ENCODE measurements at places on chromosomes 13 and 19.

DNA sequence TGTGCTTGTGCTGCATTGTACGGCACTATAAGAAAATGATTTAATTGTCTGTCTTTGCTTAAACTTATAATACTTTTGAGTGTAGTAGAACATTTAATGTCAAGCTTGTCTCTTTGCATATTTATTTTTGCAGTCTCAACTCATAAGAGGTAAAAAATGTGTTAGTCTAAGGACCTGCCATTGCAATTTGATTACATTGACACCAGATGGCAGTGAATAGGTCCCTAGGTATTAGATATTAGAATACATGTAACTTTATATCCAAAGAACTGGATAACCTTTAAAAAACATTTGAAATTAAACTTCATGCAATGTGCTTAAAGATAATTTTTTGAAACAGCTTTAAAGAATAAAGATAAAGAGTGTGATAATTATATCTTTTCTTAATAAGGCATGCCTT is 1421.3 kb downstream of the OLFM4 start:
- DNase-seq = no peak

GRCh38 chr13:93007928-93008327 is 218.7 kb upstream of the GPC6 start:
- DNase-seq = no peak

GRCh38 chr19:7658219-7658686 is 10.6 kb upstream of the RETN start:
- peak; percentile 59 for DNase-seq

DNA sequence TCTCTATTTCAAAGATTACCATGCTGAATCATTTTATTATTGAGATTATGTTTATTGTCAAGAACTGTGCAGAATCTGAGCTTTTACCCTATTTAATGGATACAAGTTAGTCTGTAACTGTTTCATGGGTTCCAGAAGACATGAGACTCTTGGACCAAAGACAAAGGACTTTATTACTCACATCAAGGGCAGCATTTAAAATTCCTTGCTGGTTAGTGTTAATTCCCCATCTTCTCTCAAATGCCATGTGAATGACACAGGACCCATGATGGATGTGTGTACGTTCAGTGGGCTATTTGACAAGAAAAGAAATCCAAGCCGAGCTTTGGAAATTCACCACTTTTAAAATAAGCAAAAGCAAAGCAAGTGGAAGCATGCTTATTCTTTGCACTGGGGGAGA is 139.9 kb downstream of the PCDH20 start:
- DNase-seq = no peak

DNA sequence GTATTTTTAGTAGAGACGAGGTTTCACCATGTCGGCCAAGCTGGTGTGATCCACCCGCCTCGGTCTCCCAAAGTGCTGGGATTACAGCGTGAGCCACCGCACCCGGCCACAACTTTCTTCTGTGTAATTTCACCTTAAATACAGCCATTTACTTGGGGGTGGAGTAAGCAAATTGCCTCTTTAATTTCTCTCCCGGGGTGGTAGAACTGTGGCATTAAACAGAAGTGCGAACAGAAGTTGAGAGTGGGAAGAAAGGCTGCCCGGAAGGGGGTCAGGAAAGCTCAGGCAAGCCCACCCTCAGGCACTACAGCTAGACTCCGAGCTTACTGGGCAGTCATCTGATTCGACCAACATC is 475 bp upstream of the DNAJC15 start:
- no peak for DNase-seq

- DNase-seq = no peak
Observed at GRCh38 chr19:49986354-49986753, 25.4 kb upstream of the SIGLEC11 start.

GRCh38 chr19:3798137-3798536 is 12.0 kb upstream of the MATK start:
- peak; percentile 42 for DNase-seq

GRCh38 chr13:68745502-68745901 is 1362.1 kb upstream of the ATXN8OS start:
- no peak for DNase-seq

GRCh38 chr13:23440821-23441618 is 7.5 kb upstream of the SACS start:
- DNase-seq = peak; percentile 60

DNA sequence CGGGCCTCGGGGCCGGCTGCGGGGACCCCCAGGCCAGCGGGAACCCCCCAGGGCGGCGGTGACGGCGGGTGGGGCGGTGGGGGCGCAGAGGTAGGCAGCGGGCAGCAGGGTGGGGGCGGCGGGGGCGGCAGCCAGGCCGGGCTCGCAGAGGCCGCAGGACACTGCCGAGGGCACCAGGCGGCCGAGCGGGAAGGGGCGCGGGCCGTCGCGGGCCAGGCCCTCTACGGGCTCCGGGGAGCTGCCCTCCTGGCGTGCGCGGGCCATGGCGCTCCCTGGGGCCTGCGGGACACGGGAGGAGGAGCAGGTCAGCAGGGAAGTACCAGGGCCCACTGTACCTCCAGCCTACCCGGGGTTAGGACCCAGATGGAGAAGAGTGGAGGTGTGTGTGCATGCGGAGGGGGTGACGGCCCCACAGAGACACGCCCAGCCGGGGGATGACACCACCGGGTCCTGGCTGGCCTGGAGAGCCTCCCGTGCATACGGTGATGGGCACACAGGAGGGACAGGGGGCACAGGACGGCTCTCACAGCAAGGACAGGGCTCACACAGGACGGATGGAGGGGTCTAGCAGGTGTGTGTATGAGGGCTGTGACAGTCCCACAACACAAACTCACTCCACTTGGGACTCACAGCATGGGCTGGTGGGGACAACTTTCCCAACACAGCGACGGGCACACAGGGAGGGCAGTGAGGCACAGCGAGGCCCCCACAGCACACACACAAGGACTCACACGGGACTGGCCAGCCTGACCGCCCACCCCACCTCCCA is 2.6 kb downstream of the BBC3 start:
- peak; percentile 47 for DNase-seq

DNA sequence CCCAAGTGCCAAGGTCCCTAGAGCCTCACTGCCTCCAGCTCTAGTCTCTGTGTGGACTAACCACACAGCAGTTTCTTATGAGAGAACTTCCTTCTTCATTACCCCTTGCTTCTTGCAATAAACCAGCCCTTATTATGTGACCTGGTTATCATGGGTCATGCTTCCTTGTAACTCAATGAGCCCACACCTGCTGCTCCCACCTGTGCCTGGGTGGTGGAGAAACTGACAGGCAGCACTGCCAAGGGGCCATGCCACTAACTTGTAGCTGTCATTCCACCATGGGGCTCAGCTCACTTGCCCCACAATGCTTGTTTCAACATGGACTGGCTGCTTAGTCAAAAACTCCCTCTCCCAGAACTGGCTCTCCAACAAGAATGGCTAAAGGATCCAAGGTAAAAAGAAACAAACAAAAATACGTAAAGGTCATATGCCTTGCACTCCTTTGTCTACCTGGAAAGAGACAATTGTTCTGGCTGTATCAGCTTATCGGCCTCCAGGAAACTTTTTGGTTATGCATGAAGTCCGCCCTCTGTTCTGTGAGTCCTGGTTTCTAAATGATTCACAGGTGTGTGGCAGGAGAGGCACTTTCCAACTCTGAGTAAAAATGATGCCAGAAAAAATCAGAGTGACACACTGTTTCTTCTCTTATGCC is 446.4 kb downstream of the COG6 start:
- DNase-seq = no peak

- no peak for DNase-seq
Observed at GRCh38 chr13:108812661-108813060, 183.2 kb downstream of the MYO16 start.

GRCh38 chr19:18364826-18365528 is 21.0 kb upstream of the GDF15 start:
- peak; percentile 87 for DNase-seq

GRCh38 chr19:33000910-33001309 is 28.9 kb downstream of the FAAP24 start:
- DNase-seq = no peak

DNA sequence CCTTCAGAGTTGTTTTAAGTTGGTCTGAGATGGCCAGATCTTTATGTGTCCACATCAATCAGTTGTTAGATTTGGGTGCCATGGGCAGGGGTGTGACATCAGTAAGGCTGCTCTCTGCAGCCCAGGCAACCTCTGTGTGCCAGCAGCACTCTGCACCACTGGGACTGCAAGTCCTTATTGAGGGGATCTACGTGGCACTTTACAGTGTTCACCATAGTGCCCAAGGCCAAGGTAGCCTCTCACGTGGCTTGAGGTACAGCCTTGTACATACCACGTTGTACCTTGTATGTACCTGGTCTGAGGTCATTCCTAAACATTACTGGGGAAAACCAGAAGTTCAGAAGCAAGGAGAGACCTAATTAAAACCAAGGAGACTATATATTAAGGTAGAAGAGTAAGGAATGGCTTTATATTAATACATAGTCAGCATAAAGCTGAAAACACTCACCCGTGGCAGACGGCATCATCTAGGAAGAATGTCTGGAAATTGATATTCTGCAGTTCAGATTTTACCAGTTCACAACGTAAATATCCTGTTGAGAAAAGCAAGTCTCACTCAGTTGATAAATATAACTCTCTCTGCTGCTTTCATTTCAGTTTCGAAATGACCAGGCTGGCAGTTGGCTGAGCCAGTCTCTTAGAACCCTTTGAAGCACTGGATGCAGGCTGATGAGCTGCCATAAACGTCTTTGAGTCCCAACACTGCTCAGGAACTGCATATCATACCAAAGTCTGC is 128.8 kb downstream of the ZDHHC20 start:
- DNase-seq = no peak

GRCh38 chr13:27933580-27934328 is 14.0 kb downstream of the PDX1 start:
- no peak for DNase-seq

DNA sequence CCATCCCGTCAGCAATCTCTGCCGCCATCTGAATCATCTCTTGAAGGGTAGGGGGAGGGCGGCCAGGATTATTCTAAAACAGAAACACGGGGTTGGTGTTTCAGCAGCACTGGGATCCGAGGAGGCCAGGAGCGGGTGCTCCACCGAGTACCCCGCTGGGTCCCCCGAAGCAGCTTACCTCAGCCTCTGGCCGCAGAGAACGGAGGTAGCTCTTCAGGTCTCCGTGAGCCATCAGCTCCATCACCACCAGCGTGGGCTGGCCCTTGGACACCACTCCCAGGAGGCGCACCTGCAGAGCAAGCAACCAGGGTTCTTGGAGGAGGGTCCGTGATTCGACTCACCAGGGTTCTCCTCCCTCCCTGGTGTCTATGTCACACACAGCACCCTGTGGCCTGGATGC is 53.2 kb downstream of the ZNF557 start:
- no peak for DNase-seq

GRCh38 chr19:7746903-7747884 is at the start of gene CD209:
TSS of gene CD209 (minus strand) at chr19:7747534. CDS start at chr19:7747511, 23 bp downstream.
- DNase-seq = peak; percentile 87

DNA sequence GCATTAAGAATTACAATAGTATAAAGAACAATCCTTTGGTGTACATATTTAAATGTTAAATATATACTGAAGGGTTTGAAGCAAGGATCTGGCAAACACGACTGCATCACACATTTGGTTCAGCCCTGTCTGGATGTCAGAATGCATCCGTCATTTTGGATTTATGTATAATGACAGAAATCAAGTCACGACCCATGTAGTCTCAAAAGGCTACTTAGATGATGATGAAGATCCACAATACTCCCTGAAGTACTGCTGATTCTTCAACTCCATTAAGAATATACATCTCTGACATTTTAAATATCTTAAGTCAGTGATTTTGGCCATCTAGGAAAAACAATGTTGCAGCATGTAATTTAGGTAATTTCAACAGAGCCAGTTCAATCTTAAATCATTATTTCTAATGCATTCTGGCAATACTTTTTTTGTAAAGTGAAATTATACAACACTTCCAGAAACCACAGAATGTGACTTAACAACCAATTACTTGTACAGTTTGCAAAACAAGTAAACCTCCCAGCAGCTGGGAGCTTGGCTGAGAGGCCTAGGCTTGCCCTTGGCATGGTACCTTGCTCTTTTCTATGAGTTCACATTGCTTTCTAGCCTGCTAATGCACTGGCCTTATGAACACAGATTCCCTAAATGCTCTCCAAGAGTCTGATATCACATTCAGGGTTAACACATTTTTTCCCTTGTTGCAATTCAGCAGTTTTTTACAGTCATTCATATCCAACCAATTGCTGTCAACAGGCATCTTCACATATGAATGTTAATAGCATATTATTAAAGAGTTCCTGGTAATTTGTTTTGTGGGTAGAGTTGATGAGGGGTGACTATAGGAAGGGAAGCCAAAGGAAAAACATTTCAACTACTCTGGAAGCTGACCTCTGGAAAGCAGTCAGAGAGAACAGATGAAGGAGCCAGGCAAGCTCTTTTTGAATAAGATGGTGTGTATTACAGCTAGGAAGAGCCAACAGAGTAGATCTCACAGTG is 175.2 kb downstream of the ENOX1 start:
- no peak for DNase-seq

DNA sequence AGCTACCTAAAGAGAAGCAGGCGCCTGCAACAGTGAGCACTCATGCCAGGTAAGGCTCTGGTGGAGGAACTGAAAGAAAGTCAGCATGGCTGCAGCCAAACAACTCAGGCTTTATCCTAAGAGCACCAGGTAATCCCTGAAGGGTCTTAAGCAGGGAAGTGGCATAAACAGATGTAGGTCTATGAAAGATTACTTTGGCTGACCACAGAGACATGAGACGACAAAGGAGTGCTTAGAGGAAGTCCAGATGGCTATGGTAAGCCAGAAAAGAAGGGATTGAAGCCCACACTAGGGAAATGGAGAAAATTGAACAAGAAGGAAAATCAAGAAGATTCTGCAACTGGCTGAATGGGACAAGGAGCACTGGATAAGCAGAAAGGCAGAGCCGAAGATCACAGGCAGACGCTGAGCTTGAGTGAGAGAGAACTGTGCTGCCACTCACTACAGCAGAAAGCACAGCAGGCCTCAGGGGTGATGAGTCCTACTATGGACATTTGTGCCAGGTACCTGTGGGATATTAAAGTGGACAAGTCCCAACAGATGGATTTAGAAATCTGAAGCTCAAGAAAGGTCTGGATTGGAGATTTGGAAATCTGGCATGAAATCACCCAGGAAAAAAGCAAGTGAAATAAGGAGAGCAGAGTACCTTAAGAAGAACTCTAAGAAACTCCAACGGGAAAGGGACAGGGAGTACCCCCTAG is 4.2 kb downstream of the RCBTB1 start:
- DNase-seq = no peak

GRCh38 chr13:80428349-80429096 is 87.6 kb upstream of the SPRY2 start:
- DNase-seq = peak; percentile 53

- DNase-seq = no peak
Observed at GRCh38 chr19:28563964-28564921, 648.7 kb downstream of the UQCRFS1 start.

- DNase-seq = no peak
Observed at GRCh38 chr13:101916108-101916774, 463.8 kb downstream of the ITGBL1 start.

DNA sequence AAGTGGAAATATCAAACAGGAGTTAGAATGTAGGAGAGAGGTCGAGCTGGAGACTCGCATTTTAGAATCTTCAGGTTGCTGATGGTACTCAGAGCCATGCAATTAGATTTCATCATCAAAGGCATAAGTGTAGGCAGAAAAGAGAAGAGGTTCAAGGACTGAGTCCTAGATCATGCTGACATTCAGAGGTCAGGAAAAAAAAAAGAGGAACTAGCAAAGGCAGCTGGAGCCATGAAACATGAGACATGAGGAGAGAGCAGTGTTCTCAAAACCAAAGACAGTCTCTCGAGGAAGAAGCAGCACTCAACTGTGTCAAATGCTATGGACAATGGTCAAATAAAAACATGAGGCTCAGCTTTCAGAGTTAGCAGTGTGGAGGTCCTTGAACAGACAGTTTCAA is 12.4 kb upstream of the TPP2 start:
- DNase-seq = peak; percentile 86
